ENCODE measurements at places on chromosomes 6 and 20.

DNA sequence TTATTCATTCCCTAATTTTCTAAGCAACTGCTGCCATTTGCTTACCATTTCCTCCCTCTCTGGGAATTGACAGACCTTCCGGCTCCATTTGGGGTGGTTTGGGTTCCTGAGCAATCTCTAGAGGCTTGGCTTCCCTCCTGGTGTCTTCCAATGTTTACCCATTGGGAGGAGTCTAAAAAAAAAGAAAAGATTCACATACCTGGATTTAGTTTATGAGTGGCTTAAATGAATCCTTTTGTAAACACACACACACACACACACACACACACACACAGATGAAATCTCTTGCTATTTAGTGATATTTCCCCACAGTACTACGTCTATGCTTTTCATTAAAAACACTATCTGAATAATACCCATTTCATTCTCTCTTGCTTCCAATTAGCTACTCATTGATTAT, 48.3 kb upstream of the TRAF3IP2 start:
- no peak for DNase-seq

DNA sequence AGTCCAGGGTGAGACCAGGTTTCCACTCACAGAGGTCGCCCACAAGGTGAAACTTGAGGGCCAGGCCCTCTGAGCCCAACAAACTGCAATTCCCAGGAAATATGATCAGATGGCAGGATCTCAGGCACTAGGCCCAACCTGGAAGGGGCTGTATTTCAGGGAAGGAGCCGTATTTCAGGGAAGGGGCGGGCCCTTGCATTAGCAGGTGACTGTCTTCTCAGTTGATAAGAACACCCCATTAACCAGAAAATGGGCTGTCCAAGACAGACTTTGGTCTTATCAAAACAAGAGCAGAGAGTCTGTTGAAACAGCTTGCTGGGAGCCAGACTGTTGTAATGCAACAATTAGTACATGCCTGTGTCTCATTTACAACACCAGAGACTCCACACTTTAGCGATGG, 10.9 kb upstream of the BNIP5 start:
- no peak for DNase-seq

- no peak for DNase-seq
These were observed 73.6 kb downstream of the RSPH3 start for GRCh38 chr6:158926414-158926813.

DNA sequence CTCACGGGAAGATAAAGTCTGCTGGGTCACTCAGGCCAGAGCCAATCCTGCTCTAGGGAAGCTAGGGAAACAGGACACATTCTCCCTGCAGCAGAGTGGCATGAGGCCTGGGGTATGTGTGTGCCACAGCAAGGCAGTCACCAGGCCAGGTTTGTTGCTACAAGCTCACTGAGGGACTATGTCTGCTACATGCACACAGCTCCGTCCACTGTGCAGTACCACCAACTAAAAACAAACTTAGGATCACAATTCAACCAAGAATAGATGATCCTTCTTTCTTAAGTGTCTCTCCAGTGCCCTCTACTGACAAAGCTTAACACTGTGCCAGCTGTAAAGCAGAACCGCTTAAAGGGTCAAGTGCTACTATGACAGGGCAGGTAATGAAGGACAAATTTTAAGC, 192.5 kb downstream of the PTPRK start:
- peak; percentile 5 for DNase-seq

DNA sequence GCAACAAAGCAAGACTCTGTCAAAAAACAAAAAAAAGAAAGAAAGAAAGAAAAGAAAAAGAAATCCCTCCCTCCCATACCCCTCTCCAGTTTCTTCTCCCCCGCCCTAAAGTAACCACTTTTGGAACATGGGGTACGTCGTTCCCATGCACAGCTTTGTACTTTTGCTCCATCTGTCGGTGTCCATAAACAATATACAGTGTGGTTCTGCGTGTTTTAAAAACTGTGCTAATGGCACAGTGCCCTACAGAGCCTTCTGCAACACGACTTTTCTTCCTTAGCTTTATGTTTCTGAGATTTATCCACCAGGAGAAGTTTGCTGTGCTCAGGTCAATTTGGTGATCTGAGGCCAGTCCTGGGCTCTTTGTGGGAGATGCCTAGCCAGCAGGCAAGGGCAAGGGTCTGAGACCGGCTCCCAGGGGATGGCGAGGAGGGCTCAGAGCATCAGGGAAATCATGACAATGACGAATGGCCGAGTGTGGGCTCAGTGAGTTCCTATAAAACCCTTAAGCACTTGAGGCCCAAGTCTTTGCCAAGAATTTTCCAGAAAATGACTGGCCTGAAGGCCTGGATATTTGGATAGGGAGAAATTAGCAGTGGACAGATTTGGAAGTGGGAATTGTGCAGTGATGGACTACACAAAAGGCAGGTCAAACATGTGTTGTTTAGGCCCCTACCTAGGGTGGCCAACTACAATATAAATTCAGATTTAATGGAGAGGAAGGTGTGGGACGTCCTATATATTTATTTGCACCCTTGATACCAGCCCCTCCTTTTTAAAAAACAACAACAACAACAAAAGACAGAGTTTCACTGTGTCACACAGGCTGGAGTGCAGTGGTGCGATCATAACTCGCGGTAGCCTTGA, 1.9 kb upstream of the BCAS4 start:
- DNase-seq, result no peak

DNA sequence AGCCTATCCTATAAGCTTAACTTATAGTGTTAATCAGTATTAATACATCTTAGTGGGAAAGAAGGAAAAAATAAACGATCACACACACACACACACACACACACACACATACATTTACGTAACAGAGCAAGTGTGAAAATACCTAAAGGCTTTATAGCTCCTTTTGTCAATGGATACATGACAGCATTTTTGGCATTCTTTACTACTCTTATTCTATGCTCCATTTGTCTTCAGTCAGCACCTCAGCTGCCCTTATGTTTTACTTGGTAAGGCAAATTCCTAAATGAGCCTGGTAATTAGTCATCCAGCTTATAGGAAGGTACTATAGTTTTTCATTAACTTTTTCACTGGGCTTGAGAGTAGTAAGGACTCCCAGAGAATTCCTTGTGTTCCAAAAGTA, 25.1 kb upstream of the SLC17A3 start:
- no peak for DNase-seq

- no peak for DNase-seq
These were observed 711.1 kb downstream of the KIF16B start for GRCh38 chr20:15862178-15862577.

GRCh38 chr6:142372348-142372747, 70.5 kb downstream of the ADGRG6 start:
- no peak for DNase-seq

DNA sequence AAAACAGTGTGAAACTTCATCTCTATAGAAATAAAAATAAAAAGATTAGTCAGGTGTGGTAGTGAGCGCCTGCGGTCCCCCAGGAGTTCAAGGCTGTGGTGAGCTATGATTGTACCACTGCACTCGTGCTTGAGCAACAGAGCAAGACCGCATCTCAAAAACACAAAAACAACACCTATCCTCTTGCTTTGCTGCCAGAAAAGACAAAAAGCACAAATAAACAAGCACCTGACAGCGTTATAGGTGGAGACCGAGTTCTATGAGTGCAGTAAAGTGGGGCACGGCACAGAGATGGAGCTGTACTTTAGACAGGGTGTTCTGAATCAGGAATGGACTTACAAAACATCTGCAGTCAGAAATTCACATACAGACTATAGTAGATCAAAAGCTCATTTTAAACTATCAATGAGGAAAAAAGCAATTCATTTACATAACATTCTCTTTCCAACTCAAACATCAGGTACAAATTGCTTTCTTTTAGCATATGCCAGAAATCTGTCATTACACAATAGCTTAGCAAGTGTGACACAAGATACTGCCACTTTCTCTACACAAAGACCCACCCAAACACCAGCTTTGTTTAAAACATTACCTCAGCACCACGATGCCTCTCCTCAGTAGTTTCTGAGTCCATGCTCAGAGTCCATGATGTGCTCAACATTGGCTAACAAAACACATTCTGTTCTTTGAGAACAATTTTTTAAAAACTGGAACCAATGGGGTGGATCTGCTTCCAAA, 10.1 kb downstream of the EZR start:
- DNase-seq, result no peak

- DNase-seq, result no peak
These were observed 18.3 kb upstream of the HLA-E start for GRCh38 chr6:30470968-30471367.

- DNase-seq, result no peak
These were observed 7.2 kb upstream of the FAM50B start for GRCh38 chr6:3841711-3842565.
